ENCODE measurements at places on chromosomes 12 and 14.

- no peak for DNase-seq
Observed at GRCh38 chr12:77687321-77687720, 143.4 kb upstream of the NAV3 start.

- no peak for DNase-seq
Observed at GRCh38 chr12:124006846-124007713, 34.1 kb downstream of the ZNF664 start.

DNA sequence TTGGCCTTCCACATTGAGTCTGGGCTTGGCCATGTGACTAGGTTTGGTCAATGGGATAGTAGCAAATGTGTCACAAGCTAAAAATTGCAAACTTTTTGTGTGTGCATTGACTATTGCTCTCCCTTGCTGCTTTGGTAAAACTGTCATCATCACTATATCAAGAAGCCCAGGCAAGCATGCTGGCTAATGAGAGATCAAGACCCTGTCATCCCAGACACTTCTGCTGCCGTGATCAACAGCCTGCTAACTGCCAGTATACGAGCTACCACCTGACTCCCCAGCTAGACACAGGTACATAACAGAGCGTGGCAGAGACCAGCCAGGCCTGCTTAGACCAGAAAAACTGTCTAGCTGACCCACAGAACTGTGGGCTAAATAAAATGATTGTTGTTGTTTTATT, 456.7 kb upstream of the DCN start:
- no peak for DNase-seq

- DNase-seq = no peak
Observed at GRCh38 chr14:20661197-20661596, 19.7 kb upstream of the OR6S1 start.

DNA sequence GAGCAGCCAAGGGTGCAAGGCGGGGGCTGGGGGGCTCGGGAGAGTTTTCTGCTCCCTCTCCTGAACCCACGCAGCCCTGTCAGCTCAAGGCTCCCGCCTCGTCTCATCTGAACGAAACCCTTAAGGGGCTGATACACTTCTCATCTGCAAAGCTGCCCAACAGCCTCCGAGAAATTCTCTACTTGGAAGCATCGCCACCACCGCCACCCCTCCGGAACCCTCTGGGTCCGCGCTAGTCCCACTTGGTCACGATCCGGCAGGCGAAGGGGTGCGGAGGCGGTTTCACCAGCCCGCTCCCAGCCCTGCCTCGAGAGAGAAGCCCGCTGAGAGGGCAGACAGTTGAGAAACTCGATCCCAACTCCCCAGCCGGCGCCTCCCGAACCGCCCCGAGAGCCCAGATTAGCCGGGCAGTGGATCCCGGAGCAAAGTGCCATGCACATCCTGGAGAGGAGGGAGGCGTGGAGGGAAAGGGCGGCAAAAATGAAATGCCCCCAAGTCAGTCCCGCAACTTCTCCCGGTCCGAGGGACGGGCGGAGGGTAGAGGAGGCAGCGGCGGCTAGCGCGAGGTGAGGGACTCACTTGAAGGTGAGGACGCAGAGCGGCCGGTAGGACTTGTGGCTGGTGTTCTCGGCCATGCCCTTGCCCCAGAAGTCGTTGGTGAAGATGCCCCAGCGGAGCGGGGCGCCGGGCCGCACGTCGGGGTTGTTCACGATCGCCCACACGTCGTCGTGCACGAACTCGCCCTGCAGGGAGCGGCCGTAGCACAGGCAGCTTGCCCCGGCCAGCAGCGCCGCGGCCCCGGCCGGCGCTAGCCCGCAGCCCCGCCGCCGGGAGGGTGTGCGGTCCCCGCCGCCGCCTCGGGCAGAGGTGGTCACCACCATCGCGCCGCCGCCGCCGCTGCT, 620 bp downstream of the TMTC1 start:
- no peak for DNase-seq

DNA sequence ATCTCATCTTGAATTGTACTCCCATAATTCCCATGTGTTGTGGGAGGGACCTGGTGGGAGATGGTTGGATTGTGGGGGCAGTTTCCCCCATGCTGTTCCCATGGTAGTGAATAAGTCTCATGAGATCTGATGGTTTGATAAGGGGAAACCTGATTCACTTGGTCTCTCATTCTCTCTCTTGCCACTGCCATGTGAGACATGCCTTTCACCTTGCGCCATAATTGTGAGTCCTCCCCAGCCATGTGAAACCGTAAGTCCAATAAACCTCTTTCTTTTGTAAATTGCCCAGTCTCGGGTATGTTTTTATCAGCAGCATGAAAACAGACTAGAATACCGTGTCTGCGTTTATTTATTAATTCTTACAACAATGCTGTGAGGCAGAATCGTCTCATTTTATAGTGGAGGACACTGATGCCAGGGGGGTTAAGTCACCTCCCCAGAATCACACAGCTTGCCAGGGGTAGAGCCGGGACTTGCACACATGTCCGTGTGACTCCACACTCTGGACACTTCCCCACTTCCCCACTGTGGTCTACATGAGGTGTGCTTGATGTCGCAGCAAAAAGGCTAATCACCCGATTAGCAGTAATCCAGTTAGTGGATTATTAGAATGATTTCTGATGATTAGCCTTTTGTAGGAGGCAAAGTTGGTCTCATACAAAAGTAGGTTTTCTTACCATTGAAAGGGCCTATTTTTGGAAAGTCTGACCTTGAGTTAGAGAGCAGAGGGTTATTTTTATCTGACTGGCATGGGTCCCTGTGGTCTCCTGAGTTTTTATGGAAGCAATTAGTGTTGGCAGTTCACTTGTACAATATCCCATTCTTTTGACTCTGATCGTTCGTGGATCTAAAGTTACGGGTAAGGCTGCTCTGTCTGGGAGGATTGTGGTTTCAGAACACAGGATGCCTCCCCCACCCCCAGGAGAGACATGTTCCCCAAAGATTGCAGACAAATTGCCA, 47.4 kb upstream of the BCL7A start:
- no peak for DNase-seq

DNA sequence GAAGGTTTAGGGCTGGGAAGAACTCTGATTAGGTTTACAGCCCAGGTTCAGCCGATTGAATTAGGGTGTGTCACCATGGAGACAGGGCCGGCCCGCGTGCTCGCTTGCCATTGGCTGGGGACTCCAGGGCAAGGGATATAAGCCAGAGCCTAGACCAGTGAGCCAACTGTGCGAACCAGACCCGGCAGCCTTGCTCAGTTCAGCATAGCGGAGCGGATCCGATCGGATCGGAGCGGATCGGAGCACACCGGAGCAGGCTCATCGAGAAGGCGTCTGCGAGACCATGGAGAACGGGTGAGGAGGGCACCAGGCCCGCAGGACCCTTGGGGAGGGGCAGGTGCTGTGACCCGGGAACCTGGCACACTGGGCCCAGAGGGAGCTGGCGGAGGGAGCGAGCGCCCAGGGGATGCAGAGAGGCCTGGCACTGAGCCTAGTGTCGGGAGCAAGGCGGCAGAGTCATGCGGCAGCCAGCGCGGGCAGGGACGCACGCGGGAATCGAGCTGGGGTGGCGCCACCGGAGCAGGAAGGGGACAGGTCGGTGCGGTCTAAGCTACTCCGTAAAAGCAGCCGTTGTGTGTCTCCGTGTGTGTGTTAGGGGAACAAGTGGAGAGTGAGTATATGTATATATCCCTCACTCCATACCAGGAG, at the start of gene PNP:
TSS of gene PNP (plus strand) at position 165 of the 648 bp plus-strand sequence. CDS start at position 284, 119 bp downstream.
- peak; percentile 81 for DNase-seq

DNA sequence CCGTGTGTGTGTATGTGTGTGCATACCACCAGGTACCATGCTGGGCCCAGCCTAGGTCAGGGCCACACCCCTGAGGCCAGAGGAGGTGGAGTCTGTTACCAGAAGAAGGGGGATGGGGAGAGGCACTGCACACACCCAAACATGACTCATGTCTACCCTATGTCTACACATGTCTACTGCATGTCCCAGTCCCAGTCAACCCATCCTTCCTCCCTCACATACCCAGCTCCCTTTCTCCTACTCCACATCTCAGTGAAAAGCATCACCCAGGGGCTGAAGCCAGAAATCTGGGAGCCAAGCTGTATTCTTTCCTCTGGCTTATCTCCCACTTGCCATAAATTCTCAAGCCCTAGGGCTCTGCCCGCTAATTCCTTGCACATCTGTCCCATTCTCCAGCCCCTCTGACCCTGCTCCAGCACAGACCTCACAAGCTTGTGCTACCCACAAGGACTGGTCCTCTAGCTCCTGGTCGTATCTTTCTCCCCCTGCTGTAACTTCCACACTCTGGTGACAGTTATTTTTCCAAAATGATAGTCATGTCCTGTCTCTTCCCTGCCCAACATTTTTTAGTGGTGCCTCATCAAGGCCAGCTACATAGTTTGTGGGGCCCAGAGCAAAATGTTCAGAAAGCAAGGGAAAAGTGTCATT, 18.0 kb upstream of the APPL2 start:
- no peak for DNase-seq

- DNase-seq = no peak
Observed at GRCh38 chr12:40098406-40099145, 7.3 kb downstream of the SLC2A13 start.

- DNase-seq = no peak
Observed at GRCh38 chr12:49515266-49515665, 23.6 kb upstream of the KCNH3 start.

DNA sequence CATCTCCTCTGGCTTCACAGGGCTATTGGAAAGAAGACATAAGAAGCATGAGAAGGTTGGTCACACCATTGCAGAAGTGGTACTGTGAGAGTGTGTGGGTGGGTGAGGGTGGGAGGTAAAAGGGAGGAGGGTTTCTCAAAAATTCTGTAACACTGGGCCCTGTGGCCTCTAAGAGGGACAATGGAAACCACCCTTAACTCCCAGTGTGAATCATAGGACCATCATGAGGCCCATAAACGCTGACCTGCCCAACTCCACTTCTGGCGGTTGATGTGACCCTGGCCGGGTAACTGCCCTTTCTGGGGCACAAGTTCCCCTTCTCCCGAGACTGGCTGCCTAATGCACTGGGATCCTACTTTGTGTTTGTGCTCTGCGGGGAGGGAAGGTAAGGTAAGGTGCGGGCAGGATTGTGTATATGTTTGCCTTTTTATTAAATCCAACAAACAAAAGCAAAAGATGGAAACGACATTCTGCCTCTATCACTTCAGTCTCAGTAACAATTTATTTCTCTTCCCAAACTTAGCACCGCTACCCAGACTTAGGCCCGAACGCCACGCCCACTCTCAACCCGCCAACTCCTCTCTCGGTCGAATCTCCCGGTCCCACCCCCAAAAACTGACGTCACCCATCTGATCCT, 551 bp downstream of the METTL1 start:
- DNase-seq = peak; percentile 67

DNA sequence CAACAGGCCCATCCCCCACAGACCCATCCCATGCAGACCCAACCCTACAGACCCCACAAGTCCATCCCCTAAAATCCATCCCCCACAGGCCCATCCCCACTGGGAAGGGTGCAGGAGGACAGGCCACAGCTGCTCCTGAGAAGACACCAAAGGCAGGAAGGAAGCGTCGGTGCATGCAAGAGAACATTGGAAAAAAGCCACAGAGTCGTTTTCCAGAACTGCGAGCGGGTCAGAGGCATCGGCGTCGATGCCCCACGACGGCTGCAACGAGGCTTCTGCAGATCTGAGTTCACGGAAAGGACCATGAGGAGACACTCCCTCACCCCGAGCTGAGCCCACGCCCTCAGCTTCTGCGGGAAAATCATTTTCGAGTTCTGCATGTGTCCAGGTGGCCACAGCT, 59.6 kb upstream of the GALNT9 start:
- no peak for DNase-seq

GRCh38 chr12:83318386-83319098, 631.8 kb downstream of the TMTC2 start:
- no peak for DNase-seq

All from CD4-positive, alpha-beta T cell (primary cell).